NCI-H1105 (cell line): ENCODE measurements at places on chromosomes 6 and 20.

GRCh38 chr6:20464847-20465246 is 63.2 kb downstream of the E2F3 start:
- DNase-seq: no peak

DNA sequence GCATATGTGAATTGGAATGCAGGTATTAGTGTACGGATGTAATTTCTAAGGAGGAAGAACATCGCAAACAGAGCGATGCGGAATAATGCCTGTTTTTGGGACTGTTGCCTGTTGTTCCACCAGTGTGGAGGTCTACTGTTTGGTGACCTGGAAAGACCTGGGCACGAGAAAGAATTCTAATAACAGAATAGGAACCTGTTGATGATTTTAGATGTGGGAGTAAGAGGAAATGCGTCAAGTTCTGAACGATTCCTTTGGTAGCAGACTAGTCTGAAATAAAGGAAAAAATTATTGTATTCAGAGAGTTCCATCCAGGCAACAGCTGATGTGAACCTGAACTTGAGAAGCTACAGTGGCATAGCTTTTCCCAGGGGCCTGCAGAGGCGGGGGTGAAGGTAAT is 192.1 kb downstream of the DTNBP1 start:
- no peak for DNase-seq

- no peak for DNase-seq
These were observed 203.4 kb upstream of the STXBP5 start for GRCh38 chr6:147000545-147001488.

DNA sequence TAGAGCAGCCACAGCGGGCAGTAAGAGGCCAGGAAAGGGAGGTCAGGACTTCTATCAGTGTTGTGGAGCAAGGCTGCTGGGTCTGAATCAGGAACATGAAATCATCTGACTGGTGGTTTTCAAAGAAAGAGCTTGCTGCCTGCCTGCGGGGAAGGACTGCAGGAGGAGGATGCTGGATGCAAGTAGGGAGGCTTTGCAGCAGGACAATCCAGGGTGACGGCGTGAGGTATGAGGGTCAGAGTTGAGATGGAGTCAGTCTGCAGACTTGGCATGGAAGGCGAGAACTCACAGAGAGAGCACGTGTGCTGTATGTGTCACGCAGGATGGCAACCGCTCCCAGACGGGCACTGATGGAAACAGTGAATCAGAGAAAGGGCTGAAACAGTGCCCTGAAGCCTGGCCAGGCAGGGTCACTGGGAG is 59.2 kb upstream of the CD93 start:
- DNase-seq: no peak

GRCh38 chr6:125188594-125189203 is 35.1 kb downstream of the TPD52L1 start:
- no peak for DNase-seq

DNA sequence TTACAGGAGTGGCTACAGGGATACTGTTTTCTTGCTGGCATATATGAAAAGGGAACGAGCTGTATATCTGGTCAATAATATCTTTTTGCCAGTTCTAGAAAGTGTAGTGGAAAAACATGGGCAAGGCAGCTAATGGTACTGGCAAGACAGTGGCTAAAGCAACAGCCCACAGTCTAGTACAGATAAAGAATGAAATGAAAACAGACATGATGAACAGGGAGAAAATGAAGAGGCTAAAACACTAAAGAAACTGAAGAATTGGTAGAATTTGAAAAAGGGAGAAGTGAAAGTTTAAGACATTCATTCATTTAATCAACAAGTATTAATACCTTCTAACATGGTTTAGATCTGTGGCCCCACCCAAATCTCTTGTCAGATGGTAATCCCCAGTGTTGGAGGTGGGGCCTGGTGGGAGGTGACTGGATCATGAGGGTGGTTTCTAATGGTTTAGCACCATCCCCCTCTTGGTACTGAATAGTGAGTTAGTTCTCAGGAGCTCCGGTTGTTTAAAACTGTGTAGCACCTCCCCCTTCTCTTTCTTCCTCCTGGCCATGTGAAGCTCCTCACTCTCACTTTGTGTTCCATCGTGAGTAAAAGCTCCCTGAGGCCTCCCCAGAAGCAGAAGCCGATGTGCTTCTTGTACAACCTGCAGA is 18.1 kb downstream of the FAM184A start:
- no peak for DNase-seq

DNA sequence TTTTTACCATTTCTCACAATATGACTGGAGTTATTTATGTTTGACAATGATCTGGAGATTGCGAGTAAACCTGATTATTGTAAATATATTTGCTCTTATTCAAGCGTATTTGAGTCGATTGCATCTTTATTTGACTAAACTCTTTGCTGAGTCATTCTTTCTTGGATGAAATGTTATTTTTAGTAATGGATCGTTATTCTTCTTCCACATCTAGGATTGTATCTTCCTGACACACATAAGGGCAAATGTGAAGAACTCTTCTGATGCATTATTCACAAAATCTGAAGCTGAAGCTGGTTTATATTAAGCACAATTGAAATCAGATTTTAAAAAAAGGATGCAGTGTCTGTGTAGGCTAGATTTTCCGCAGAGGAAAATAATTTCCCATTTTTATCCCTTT is 68.2 kb downstream of the SEL1L2 start:
- no peak for DNase-seq

GRCh38 chr6:105816847-105817246 is 269.3 kb upstream of the PRDM1 start:
- DNase-seq: no peak

GRCh38 chr20:48154040-48154765 is 368.9 kb upstream of the SULF2 start:
- DNase-seq: no peak

GRCh38 chr6:130466748-130467061 is 100.9 kb downstream of the TMEM200A start:
- no peak for DNase-seq

GRCh38 chr6:1767481-1768246 is 157.9 kb downstream of the FOXC1 start:
- no peak for DNase-seq

GRCh38 chr6:88650029-88650619 is 313.3 kb downstream of the RNGTT start:
- no peak for DNase-seq

DNA sequence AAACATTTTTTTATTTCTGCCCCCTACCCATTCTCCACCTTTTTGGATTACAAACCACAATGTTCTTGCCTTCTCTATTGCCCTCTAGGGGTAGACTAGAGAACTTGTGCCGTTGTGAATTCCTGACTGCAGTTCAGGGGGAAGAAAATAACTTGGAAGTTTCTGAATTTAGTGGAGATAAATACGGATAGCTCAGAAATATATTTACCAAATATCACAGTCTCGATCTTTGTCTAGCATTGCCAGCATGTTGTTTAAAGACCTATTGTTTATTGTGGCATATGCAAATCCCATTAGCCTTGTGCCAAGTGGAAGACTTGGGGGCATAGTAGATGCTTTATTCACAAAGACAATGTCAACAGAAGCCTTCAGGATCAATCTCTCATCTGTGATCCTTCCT is 154.1 kb upstream of the MMS22L start:
- no peak for DNase-seq

- no peak for DNase-seq
These were observed 113.0 kb upstream of the EYA4 start for GRCh38 chr6:133128191-133128590.

DNA sequence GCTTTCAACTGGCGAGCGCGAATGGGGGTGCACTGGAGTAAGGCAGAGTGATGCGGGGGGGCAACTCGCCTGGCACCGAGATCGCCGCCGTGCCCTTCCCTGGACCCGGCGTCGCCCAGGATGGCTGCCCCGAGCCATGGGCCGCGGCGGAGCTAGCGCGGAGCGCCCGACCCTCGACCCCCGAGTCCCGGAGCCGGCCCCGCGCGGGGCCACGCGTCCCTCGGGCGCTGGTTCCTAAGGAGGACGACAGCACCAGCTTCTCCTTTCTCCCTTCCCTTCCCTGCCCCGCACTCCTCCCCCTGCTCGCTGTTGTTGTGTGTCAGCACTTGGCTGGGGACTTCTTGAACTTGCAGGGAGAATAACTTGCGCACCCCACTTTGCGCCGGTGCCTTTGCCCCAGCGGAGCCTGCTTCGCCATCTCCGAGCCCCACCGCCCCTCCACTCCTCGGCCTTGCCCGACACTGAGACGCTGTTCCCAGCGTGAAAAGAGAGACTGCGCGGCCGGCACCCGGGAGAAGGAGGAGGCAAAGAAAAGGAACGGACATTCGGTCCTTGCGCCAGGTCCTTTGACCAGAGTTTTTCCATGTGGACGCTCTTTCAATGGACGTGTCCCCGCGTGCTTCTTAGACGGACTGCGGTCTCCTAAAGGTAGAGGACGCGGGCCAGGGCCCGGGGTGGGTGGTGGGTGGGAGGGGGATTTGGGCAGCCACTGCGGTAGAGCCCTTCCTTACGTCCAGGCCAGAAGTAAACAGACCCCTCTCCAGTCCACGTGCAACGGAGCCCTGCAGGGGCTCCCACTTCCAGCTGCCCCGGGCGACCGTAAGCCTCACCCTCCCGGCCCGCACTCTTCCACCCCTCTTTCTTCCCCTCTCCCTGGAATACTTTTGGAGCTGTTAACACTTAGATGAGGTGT is 998 bp downstream of the BMP2 start:
- no peak for DNase-seq

DNA sequence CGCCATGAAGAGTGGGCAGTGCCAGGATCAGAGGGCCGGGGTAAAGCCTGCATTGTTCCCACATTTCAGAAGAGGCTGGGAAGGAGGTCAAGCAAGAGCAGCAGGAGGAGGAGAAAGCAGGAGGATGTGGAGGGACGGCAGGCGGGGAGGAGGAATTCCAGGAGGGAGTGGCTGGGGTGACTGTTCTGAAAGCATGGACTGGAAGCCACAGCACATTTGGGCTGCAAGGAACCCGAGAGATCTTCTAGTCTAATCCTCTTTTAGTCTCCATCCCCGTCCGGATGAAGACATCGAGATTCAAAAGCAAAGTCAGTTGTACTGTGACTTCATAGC is 76.9 kb downstream of the FAM50B start:
- DNase-seq: no peak

DNA sequence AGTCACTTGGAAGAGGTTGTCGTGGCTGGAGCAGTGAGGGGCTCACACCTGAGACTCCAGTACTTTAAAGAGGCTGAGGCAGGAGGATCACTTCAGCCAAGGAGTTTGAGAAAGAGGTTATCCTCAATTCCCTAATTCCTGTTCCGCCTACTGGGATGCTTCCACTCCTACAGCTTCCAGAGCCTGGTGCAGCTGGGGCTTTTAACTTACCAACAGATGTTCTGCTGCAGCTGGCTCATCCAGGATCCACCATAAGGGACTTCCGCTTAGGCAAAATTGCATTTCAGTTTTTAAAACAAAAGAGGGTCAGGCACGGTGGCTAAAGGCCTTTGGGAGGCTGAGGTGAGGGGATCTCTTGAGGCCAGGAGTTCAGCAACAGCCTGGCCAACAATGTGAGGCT is 59.1 kb upstream of the CDYL start:
- no peak for DNase-seq

DNA sequence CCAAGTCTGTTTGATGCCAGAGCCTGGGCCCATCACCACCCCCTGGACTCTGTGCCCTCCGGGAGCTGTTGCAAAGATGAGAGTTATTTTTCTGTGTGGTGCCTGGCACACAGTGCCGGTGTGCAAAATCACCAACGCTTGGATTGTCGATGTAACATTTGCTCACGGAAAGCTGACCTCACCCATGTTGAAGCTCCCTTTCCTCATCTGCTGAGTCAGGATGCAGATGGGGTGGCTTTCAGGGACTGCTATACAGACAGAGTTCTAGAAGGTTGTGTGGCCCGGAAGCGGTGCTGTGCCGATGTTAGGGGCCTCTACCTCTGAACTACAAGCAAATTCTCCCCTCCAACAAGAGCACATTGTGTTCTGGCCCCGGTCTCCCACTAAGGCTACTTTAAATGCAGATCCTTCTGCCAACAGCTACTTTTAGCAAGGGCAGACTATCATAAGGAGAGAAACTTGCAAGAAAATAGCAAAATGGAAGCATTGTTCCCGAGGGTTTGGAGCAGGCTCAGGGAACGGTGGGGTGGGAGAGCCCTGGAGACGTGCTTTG is 34.0 kb downstream of the EYA2 start:
- no peak for DNase-seq

GRCh38 chr20:53878262-53879047 is 191.9 kb downstream of the BCAS1 start:
- no peak for DNase-seq

GRCh38 chr6:88105741-88106340 is 58.2 kb downstream of the SPACA1 start:
- no peak for DNase-seq

DNA sequence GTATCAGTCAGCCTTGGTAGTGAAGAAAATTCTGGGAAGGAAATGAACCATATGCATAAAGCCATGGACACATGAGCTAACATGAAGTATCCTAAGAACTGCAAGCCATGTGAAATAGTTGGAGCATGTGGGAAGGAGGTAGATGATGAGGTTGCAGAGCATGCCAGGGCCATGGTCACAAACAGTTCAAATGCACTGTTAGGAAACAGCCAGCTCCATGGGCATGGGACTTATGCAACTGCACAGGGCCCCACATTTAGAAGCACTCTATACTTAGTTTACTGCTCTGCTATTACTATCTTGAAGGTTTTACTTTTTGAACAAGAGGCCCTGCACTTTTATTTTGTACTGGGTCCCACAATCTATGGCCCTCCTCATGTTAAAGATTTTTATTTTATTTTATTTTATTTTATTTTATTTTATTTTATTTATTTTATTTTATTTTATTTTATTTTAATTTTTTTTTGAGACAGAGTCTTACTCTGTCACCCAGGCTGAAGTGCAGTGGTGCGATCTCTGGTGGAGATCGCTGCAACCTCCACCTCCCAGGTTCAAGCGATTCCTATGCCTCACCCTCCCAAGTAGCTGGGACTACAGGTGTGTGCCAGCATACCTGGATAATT is 169.1 kb downstream of the IBTK start:
- DNase-seq: no peak

- no peak for DNase-seq
These were observed 33.7 kb downstream of the CAP2 start for GRCh38 chr6:17427062-17427461.

DNA sequence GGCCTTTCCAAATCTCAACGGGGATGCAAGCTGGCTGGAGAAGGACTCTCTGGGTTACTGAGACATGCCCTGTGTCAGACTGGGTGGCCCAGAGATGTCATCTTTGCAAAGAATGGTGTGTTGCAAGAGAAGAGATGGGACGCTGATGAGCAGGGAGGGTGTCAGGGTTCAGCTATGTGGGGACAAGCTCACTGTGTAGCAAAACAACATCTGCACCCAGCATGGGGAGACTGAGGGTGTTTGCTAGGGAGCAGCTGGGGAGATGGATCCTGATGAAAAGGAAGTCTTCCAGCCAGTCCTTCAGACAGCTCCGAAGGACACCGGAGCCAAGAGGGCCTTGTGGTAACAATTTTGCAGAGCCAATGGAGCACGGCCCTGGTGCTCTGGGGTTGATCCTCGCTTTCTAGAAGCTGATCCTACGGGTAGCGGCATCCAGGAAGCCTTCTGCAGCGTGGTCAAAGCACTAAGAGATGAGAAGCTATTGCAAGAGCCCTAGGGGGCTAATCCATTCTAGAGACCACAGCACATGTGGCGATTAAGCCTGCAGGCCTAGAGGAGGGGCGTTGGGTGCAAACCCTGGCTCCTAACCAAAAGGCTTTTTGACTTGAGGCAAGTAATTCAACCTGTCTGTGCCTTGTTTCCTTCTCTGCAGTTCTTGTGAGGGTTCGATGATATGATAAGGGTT is 39.9 kb downstream of the EDN3 start:
- DNase-seq: no peak
